ENCODE measurements at places on chromosomes 1 and 21.

DNA sequence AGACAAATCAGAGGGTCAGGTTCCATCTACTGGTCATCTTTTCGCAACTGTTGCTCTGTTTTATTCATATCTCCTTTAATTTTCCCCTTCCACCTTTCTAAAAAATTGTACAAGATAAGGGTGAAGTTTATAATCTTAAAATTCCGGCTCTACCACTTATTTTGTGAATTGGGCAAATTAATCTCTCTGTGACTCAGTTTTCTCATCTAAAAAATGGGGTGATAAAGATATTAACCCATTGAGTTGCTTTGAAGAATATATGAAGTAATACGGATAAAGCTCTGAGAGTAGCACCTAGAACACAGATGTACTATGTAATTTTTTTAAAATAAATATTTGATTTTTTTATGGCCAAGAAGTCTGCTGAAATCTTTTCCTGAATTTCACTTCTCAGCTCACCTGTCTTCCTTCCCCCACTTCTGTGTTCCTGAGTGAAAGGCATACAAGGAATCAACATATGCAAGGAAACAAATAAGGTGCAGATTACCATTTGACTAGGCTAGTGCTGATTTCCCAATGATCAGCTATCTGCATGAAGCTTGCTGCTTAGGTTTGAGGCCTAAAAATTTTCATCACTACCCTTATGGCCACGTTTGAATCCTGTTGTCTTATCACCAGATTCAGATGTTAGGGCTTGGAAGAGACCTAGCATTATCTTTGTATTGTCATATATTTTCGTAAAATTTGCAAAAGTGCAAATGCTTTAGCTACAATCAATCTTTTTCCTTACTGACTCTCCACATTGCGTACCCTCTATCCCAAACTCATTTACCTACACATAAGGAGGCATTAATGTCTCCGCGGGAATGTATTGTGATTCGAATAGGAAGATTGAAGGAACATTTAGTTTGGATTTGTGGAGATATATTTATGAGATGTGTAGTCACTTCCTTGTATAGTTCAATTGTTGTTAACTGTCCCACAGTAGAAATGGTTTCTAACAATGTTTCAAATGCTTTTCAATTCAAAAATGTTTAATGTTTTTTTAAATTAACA lies 718.3 kb upstream of the PTBP2 start:
- no peak for DNase-seq

- peak; percentile 89 for DNase-seq
Measured at GRCh38 chr1:229579059-229579673, 20.7 kb upstream of the ABCB10 start.

- DNase-seq: no peak
Measured at GRCh38 chr1:12244078-12244477, 14.2 kb downstream of the VPS13D start.

DNA sequence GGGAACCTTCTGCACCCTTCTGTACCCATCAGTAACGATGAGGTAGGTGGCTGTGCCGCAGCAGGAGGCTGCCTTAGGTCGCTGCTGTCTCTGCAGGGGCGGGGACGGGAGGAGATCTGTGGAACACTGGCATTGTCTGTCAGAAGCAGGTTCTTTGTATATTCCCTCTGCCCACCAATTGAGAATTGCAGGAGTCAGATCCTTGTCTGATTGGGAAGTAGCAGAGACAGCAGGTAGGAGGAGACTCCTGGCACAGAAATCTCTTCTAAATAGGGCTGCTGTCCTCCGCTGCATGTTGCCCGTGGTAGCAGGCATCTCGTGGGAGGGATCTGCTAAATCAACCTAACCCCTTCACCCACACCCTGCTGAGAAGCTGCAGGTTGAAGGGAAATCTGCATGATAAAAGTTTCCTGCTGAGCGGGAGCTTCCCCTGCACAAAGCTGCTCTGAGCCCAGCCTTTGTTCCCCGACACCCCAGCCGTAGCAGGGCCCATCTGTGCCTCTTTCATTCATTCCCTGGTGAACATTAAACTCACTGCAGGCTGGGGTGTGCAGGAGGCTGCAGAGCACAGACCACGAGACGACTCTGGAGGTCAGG lies 15.9 kb downstream of the SARS1 start:
- no peak for DNase-seq

DNA sequence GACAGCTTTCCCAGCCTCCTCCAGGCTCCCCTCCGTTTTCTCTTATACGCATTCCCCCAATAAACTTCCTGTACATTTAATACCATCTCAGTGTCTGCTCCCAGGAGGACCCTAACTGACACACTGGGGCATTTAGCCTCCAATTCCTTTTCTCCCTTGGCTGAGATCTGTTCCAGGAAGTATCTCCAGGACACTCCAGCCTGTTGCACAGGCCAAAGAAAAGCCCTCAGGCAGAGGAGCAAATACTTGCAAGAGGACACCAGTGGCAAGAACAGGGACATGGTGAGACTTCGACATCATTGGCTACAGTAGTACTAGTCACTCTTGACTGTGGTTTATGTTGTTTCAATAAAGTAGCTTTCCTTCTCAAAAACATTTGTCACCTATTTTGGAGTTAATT lies 4.7 kb upstream of the SYNJ1 start:
- no peak for DNase-seq

GRCh38 chr1:198773030-198773429 lies 134.2 kb downstream of the PTPRC start:
- no peak for DNase-seq

DNA sequence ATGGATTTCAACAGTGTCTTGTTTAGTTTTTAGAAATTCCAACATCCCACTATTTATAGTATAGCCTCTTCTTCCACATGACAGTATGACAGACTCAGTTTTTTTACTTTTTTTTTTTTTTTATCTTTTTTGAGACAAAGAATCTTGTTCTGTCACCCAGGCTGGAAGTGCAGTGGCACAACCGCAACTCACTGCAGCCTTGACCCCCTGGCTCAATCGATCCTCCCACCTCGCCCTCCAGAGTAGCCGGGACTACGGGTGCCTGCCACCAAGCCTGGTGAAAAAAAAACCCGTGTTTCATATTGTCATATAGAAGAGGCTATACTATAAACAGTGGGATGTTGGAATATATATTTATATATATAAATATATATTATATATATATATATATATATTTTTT lies 1.2 kb upstream of the DR1 start:
- no peak for DNase-seq

GRCh38 chr1:197327776-197328364 lies 59.8 kb downstream of the CRB1 start:
- no peak for DNase-seq

- no peak for DNase-seq
Measured at GRCh38 chr21:26686278-26686677, 113.2 kb upstream of the CYYR1 start.

DNA sequence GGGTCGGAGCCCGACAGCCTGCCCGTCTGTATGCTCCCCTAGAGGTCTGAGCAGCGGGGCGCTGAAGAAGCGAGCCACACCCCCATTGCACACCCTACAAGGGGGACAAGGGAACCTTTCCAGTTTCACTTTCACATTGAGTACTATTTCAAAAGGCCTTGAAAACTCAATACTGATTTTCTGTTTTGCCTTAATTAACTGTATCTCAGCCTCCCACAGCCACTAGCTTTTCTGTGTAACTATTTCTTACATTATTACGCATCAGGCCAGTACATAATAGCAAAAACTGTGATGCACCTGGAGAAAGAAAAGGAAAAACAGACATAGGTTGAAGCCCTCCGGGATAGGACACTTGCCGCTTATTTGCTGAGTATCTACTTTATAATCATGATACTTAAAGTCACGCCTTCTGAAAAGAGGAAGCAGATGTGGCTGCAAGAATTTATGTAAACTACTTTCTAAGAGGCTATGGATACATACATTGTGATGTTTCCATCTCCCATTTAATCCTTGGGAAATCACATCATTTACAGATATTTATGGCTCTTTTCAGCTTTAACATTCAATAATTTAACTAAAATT lies 1719.5 kb downstream of the MRPL39 start:
- DNase-seq: no peak

- no peak for DNase-seq
Measured at GRCh38 chr1:210621712-210622111, 293.0 kb downstream of the HHAT start.

DNA sequence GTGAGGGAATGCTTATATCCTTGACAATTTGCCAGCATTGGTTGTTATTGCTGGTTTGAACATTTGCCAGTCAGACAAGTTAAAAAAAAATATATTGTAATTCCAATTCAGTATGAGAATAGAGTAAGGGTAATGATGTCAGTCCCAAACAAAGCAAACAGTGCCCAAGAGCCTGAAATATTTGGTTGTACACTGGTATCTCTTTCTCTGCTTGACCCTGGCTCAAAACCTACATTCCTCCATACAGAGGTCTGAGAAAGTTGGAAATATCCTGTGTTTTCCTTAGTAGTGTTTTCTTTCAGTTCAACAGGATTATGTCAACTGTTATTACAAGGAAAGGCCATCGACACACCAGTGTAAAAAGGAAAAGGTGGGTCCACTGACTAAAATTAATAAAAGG lies 145.6 kb downstream of the MRPL39 start:
- no peak for DNase-seq

DNA sequence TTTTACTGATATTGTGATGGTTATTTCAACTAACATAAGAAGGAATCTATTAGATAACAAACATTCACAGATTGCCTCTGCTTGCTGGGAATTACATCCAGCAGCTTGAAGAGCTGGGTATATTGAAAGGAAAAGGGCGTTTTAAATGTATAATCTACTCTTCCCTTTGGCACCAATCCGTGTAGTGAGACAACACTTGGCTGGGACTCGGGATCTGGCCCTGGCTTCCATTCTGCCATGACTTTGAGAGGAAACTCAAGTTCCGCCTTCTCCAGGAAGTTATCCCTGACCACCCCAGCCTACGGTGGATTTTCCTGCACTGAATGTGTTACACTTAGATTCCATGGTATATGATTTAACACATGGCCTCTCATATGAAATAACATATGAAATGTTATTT lies 86.9 kb upstream of the UBE2U start:
- DNase-seq: no peak

- DNase-seq: no peak
Measured at GRCh38 chr1:2061065-2061778, 11.0 kb downstream of the PRKCZ start.

DNA sequence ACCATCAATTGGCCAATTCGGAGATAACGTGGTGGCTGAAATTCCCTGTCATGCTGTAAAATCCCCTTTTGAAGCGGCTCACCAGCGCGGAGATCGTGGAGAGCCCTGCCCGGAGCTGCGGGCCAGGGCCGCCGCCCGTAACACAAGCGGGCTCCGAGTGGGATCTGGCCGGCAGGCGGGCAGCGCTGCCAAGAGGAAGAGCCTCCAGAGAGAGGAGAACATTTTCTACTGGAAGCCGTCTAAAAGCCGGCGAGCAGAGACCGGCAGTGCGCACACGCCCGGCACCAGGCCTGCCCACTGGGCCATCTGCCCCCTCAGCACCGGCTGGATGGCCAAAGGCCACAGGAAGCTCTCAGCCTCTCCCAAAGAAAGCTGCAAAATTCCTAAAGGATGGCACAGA lies 15.5 kb downstream of the SSBP3 start:
- peak; percentile 35 for DNase-seq

DNA sequence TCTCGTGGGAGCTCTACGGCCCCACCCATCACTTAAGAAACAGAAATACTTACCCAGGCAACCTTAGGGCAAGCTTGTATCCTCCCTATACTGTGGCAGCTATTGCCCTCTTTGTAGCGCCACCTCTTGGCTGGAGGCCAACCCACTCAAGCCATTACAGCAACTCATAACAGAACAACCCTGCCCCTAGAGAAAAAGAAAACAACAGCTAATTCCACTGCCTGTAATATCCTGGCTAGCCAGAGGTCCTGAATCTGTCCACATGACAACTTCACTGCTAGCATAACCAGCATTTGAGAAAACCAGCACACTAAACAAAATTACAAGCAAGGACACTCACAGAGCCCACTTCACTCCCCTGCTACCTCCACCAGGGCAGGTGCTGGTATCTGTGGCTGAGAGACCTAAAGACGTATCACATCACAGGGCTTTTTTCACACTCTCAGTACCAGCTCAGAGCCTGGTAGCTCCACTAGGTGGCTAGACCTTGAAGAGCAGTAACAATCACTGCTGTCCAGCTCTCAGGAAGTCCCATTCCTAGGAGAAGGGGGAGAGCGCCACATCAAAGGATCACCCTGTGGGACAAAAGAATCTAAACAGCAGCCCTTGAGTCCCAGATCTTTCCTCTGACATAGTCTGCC lies 14.5 kb upstream of the MX1 start:
- no peak for DNase-seq

DNA sequence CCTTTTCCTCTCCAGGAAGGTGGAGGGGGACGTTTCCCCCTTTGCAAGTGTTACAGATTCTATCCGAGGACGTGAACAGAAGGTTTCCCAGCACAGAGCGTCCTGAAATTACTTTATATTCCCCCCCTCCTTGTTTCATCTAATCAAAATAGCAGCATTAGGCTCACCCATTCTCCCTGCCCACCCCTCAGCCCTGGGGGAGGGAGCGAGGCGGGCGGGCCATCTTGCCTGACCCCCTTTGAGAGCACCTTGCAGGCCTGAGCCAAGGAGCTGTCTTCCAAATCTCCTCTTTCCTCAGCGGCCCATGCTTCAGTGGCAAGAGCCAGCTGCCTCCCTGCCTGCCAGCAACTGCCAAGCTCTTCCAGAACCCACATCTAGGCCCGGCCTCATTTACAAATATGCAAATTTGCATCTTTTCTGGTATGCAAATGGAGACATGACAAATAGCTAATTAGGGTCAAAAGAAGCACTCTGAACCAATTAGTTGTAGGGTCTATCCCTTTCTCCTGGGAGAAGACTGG lies 69.1 kb upstream of the POU3F1 start:
- DNase-seq: peak; percentile 40

GRCh38 chr1:226965581-226966440 lies 25.7 kb downstream of the COQ8A start:
- no peak for DNase-seq

GRCh38 chr1:30906631-30907441 lies 1.7 kb downstream of the SDC3 start:
- no peak for DNase-seq

- no peak for DNase-seq
Measured at GRCh38 chr1:15883326-15883725, 35.8 kb downstream of the SPEN start.

DNA sequence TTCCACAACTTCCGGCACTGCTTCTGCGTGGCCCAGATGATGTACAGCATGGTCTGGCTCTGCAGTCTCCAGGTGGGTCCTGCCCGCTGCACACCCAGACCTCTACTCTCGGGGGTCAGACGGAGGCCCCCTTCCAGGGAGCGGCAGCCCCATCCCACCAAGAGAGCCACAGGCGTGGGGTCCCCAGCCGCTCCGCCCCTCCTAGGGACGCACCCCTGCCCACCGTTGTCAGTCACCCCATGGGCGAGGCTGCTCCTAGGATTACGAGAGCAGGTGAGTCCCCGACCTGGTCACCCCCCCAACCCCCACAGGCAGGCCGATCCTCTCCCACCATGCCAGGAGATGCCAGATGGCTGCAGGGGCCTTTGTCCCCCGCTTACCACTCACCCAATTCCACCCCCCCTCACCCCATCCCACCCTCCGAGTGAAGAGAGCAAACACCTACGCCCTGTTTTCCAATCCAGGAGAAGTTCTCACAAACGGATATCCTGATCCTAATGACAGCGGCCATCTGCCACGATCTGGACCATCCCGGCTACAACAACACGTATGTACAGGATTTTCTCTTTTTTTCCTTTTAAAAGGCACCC lies 107.0 kb downstream of the PDE9A start:
- no peak for DNase-seq

GRCh38 chr1:45272913-45273371 lies 53.8 kb upstream of the HPDL start:
- DNase-seq: no peak

- DNase-seq: no peak
Measured at GRCh38 chr1:79827446-79827845, 820.9 kb upstream of the ADGRL4 start.
